Stimulated activated CD4-positive, alpha-beta T cell treated with anti-CD3 and anti-CD28 coated beads, TNF-alpha, amount 100 ng/mL, for 1 hour (primary cell): ENCODE measurements at places on chromosomes 6 and 20.

- DNase-seq, result no peak
Observed at GRCh38 chr6:45812922-45813321, 202.7 kb downstream of the CLIC5 start.

DNA sequence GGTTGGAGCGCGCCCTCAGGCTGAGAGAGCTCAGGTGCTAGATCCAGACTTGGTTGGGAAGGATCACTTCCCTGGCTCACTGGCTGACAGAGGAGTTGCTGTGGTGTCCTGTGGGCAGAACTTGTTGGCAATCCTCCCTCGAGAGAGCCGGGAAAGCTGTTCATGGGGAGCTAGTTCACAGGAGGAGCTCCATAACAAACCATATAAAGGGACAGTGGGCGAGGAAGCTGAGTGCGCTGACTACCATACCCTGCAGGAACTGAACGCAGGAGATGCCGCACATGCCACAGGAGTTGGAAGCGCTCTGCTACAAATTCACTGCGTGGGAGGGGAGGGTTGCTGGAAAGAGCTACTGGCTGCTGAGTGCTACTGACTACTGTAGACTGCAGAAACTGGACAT lies 243.2 kb downstream of the OGFRL1 start:
- DNase-seq, result no peak

- DNase-seq, result no peak
Observed at GRCh38 chr6:30227763-30228487, 14.7 kb upstream of the TRIM26 start.

DNA sequence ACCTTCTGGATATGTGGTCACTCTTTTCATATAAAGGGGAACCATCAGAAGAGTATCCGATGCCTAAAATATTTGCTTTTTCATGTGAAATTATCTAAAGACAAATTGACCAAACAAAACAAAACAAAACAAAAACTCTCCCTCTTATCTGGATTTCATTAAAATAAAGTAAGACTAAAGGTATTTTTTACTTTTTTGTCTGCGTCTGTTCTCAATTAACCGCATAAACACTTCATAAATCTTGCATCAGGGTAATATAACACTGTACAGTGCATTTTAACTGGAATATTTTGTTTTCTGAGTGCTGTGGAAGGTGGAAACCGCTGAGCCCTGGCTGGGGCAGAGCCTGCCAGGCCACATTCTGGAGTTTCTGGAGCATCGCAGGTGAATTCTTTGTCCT lies 234.1 kb upstream of the ZFP64 start:
- DNase-seq, result no peak

DNA sequence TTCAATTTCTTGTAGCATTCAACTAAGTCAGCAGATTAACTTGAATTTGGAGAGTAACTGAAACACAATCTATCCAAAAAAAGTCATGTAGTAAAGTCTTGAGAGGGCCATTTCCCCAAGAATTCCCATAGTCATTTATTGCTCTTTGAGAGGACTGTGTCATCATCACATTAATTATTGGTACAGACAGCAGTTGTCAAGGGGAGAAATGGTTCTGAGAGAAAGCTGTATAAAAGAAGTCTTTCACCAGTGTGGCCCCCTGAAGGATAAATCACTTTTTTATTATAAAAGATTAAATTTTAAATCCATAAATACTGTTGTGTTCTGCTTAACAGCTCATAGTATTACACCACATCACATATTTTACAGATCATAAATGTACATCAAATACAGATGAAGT lies 111.5 kb downstream of the KHDRBS2 start:
- DNase-seq, result no peak

DNA sequence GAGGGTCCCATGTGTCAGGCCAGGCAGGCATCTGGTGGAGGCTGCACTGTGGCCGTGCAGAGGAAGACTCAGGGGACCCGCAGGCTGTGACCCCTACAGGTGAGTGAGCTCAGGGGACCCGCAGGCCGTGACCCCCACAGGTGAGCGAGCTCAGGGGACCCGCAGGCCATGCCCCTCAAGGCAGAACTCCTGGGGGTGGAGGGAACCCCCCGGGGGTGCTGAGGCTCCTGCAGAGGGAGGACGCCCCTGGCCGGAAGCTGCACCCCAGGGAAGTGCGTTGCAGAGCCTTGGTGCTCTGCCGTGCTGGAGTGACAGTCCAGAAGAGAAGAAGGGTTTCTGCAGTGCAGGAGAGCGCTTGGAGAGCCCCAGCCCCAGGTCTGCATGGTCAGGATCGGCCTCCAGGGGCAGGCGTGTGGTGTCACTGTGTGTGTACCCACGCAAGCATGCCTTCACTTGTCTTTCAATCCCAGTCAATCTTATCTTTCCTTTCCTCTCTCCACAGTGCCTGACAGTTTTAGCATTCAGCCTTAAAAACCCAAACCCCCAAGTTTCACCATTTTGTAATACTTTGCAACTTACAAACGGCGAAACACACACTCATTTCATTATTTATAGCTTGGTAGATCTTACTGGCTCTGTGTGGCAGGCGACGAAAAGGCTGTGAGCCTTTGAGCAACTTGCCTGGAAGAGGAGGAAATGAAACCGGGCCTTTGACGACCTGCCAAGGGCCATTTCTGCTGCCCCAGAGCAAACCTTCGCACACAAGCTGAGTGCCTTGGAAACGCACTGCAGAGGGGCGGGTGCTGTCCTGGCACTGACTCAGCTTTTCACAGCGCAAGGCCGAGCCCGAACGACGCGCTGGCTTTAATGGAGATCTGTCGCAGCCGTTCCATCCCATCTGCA lies 101.4 kb upstream of the AGPAT4 start:
- no peak for DNase-seq

DNA sequence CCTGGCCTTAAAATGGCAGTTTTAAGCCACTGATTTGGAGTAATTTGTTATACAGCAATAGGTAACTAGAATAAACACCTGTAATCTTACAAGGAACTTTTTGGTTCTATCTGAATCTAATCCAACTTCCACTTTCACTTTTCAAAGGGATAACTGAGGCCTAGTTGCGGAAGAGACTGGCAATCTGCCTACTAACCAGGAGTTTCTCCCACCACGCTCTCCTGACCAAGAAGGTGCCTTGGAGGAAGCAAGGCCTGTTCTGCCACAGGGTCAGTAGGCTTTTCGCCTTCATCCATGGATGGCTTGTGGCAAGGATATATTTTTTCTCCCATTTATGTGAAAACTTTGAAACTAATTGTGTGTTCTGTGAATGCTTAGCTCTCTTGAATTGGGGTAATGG lies 12.9 kb upstream of the MYBL2 start:
- DNase-seq, result no peak
